ENCODE measurements at places on chromosomes 3 and 15. TPM values are rescaled to one million over a fixed set of nuclear protein-coding genes. Genes with fewer than 3 reads are reported as not detected.

Gene STAB1
- total RNA-seq = 0.02 TPM

DNA sequence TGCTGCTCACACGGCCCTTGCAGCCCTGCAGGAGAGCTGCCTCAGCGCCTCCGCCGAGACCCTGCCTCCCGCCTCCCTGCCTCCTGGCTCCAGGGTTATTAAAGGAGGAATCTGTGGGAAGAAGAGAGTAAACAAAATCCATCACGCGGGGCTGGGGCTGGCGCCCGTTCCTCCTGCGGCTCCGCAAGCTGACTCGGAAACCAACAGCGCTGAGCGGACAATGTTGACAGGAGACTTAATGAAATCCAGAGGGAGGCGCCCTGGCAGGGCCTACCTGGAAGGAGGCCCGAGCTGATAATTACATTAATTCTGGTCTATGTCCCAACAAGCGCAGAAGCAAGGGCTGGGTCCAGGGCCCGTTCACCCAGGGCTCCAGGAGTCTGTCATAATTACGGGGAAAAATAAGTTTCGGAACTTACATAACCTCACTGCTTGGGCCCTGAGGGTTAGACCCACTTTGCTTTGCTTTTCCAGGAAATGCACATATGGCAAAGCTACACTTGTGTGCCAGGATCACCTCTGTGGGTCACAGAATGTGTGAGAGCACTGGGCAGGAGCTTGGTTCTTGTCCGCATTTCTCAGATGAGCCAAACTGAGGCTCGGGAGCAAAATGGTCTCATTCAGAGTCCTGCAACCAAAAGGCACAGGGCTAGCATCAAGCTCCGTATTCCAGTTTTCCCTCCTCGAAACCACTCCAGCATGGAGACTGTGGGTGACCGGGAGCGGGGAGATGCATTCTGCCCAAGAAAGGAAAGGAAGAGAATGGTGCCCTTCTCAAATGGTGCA lies 43.8 kb upstream of the SLC6A6 start:
- DNase-seq = no peak

- no peak for DNase-seq
These were observed 38.4 kb upstream of the CGNL1 start for GRCh38 chr15:57337868-57338411.

GRCh38 chr3:11534011-11534792 lies 109.5 kb downstream of the VGLL4 start:
- DNase-seq = no peak

Gene FAM174B
- total RNA-seq = 6.0 TPM

Data from activated CD4-positive, alpha-beta T cell treated with anti-CD3 and anti-CD28 coated beads, Interleukin-2, amount 10 ng/mL, durations not matched to agents 7 days and 5 days (primary cell).